ENCODE measurements at places on chromosomes 7 and 10. TPM values are rescaled to one million over a fixed set of nuclear protein-coding genes. Genes with fewer than 3 reads are reported as not detected.

The VWA2 gene
- total RNA-seq: not detected

The PTPRN2 gene
- total RNA-seq: 0.92 TPM

The CYP2C18 gene
- total RNA-seq: not detected

The CCDC172 gene
- not detected for total RNA-seq

The NRP1 gene
- 138 TPM for total RNA-seq

The PRSS2 gene
- not detected for total RNA-seq
